Heart right ventricle (tissue), 16 donors: ENCODE measurements at places on chromosomes 7 and 10. TPM values are rescaled to one million over a fixed set of nuclear protein-coding genes. Genes with fewer than 3 reads are reported as not detected.
A peak's percentile ranks its signal among the peaks of the same experiment; 100 is the strongest.

- DNase-seq: no peak
These were observed 12.9 kb downstream of the JCAD start for GRCh38 chr10:30046476-30046875.

DNA sequence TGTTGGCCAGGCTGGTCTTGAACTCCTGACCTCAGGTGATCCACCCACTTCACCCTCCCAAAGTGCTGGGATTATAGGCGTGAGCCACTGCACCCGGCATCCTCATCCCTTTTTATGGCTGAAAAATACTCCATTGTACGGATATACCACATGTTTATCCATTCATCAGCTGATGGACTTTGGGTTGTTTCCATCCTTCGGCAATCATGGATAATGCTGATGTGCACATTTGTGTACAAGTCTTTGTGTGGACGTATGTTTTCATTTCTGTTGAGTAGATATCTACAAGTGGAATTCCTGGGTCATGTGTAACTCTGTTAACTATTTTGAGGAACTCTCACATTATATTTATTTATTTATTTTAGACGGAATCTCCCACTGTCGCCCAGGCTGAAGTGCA, 5.7 kb upstream of the UCMA start:
- DNase-seq: no peak

DNA sequence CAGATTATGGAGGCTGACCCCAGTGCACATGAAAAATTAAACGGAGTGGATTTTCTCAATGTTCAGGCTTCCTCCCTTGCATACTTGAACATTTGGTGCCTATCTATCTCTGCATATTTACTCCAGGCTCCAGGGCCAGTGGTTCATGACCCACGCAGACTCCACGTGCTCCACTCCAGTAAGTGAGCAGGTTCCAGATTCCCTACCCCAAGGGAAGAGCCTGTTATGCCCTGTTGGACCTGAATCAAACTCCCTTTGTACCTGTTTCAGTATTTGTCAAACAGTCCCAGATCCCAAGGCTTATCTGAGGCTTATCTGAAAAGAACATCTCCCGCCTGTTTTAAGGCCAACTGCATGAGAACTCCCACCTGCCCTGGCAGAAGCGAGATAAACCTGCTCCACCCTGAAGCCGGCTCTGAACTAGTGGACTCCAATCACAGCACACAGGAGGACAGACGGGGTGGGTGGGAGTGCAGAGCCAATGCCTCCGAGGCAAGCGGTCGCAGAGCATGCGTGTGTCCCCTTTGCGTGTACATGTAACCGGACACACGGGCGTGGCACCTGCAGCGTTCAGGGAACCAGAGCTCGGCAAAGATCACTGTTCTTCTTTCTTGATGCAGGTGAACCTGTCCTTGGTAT, 2.3 kb upstream of the FUOM start:
- DNase-seq: no peak

DNA sequence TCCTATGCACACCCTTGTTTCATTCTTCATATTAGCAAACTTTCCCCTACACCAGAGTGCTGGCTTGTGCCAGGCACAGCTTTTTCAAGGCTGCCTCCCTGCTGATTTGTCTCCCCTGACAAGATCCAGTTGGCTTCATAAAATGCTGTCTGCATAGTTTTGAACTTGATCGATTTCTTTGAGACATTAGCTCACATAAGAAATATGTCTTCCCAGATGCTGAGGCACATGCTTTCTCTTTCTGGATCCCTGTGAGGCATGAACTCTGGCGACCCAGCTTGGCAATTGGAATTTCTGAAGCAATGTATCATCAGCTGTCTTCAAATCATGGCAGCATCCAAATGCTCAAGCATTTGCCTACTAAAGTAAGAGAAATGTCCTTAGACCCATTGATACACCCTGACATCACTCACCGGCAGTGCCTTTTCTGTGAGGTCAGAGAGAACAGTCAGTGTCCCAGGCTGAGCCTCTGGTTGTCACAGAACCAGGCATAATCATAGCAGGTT, 616.4 kb upstream of the GHITM start:
- DNase-seq: peak; percentile 45

Gene NPSR1
- not detected for total RNA-seq

DNA sequence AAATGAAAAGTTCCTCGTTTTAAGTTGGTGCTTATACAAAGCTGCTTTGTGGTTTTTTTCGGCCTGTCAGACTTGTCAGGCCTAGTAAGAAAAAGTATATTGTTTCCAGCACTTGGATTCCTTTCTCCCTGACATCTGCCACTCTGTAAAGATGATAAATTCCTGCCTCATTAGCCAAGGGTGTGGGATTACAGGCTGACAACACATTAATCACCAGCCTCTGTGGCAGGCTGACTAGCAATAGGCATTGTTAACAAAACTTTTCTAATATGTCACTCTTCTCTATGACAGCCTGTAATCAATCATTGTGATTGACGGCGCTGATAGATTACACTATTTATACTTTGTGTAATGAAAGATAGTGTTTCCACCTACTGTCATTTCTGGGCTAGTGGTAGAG, 682.5 kb downstream of the LRMDA start:
- DNase-seq: no peak

Gene MRPL32
- 45.7 TPM for total RNA-seq

DNA sequence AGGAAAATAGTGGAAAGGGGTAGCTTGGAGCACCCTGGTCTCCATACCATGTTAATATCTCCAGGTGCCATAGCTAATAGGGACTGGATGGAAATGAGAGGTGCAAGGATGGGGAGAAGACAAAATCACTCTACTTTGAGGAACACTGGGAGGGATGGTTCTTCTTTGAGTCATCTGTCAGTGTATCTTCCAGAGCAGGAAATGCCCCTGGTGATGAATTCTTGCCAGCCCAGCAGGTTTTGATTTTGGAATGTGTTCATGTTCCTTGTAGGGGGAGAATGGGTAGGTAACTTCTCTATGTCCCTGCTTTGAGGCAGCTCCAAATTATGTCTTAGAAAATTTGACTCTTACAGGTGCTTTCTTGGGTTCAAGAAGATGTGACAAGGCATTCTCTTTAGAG, 177.0 kb upstream of the GLI3 start:
- no peak for DNase-seq

- DNase-seq: no peak
These were observed 1191.1 kb downstream of the SORCS1 start for GRCh38 chr10:105973360-105973759.

Gene SLC13A4
- total RNA-seq: 0.54 TPM

GRCh38 chr7:133484086-133484485, 231.2 kb downstream of the EXOC4 start:
- DNase-seq: no peak

GRCh38 chr10:29322918-29323317, 34.0 kb downstream of the LYZL1 start:
- DNase-seq: no peak

Gene FOXK1
- total RNA-seq: 30.6 TPM

- no peak for DNase-seq
These were observed 39.2 kb downstream of the ST8SIA6 start for GRCh38 chr10:17415046-17415658.

GRCh38 chr10:123038782-123039631, 30.2 kb downstream of the ACADSB start:
- no peak for DNase-seq

GRCh38 chr7:142883571-142884285, 1.8 kb downstream of the TRPV6 start:
- no peak for DNase-seq

Gene CACNB2
- total RNA-seq: 50.5 TPM

DNA sequence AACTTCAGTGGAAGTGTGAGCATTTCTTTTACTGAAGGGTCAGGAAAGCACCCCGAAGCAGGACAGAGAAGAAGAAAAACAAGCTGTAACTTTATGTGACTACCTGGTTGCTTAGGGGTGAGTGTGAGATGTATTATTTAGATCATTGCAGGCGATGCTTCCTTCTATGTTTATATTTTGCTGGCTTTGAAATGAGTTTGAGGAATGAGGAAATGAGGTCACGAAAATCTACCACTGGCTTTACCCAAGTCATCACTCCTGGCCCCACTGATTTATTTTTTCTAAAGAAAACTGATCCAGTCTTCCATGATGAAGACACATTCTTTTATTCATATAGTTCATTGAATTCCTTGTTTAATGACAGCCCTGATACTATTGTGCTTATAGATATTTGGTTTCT, 716.6 kb upstream of the FZD8 start:
- no peak for DNase-seq

DNA sequence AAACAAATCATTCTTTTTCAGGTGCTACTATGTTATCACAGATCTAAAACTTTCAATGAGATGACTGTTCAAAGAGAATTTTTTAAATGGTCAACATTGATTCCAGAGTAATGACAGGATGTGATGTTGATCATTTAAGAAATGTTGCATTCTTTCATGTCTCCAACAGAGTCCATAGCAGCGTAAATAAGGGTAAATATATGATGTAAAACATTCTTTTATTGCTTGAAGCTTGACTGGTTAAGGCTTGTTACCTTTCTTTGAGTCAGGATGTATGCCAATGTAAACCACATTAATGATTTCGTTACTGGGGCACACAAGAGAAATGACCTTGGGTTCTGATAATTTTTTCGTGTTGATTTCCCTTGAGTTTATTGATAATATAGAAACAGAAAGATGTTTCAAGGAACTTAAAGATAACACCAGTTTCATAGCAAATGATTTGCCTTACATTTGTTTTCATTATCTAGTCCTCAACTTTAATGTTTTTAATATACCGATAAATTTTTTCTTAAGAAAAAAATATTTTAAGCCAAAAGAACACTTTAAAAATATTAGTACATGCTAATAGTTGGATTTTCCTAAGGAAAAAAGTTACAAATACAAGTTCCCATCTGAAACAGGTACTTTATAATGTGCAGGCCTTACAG, 3.5 kb downstream of the STK17A start:
- DNase-seq: no peak

DNA sequence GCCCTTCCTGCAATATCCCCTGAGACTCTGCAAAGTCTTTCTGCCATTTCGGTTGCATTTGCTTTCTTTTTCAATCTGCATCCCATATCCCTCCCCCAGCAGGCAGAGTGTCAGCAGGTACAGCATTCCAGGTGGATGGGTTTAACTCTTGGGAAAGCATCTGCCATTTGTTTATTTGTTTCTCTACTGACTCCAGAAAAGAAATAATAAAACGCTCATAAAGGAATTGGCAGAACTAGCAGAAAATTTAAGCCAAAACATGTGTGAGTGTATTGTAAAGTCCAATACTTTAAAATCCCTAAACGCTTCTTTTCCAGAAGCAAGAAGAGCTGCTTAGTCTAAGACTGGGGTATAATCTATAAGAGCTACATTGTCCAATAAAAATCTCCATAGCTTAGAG, 393.8 kb downstream of the TNS3 start:
- no peak for DNase-seq

Gene CNNM1
- 0.20 TPM for total RNA-seq

DNA sequence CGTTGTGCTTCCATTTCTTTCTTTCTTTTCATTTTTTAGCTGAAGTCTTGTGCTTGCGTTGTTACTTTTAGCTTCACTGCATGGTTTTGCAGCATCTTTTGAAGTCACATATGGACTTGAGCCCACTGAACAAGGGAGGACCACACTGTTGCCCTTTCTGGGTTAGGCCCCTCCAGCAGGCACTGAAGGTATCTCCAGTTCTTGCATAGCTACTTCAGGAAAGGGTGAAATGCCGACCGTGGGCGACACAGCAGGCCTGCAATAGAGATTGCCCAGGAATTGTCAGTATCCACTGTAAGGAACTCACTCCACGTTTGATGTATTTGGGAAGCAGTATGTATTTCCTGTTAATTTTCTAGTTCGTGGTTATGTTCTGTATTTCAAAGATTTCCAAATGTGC, 85.1 kb downstream of the WDR37 start:
- DNase-seq: no peak

- DNase-seq: no peak
These were observed 28.0 kb downstream of the RHOBTB1 start for GRCh38 chr10:60916025-60916424.

DNA sequence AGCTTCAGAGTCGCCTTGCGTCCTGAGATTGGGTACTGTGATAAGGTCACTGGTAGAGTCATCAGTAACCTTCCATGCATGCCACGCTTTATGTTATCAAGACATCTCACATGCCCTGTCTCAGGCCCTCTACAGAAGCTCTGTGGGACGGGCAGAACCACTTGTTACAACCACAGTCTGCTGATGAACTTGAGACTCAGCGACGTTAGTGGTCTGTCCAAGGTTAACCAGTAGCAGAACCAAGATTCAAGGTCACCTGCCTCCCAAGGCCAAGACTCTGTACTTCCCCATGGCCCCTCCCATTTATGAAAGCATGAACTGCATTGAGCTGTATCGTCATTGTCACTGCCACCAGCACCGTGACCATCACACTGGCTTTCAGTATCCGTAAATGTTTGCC, 15.0 kb downstream of the IQCE start:
- no peak for DNase-seq

GRCh38 chr10:121772884-121773283, 154.9 kb downstream of the ATE1 start:
- DNase-seq: no peak

Gene ZNF783
- total RNA-seq: 5.3 TPM
